ENCODE measurements at places on chromosomes 12 and 14. TPM values are rescaled to one million over a fixed set of nuclear protein-coding genes. Genes with fewer than 3 reads are reported as not detected.
A peak's percentile ranks its signal among the peaks of the same experiment; 100 is the strongest.

DNA sequence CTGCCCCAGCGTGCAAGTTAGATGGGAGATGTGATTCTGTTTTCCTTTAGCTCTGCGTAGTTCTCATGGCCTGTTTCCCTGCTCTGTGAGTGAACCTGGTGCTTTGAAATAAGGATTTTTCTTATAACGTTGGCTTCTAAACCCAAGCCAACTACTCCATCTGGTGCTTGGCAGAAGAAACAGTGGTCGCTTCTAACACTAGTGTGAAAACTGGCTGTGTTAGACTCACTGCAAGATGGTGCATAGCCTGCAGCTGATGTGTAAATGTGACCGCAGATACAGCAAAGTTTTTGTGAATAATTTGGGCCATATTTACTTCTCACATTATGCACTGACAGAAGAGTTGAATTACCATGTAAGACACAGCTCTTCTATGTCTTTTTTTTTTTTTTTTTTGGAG is 12.2 kb downstream of the GTF2H3 start:
- ATAC-seq: no peak
- no peaks in the 10 kb centered on the region for H3K27me3 ChIP-seq
- no peak overlapping the region for H3K27ac ChIP-seq
- H3K36me3 ChIP-seq: peaks cover 99% of the 10 kb centered on the region
- H3K4me1 ChIP-seq: no peaks in the 10 kb centered on the region

DNA sequence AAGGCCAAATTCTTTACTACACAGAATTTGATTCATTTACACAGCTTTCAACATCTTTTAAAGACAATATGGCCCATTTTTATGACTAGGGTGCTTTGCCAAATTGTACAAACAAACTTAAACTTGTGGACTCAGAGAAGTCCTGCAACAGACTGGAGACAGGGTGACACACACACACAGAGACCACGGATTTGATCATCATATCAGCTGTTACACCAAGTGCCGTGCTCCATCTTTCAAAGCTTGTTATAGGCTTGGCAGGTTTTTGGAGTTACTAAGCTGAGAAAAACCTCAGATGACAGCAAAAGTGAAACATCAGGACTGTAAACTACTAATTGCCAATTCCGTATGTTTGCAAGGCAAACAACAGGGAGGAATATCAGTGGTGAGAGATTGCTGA is 811.7 kb downstream of the GALC start:
- H3K4me3 ChIP-seq: no peak overlapping the region
- H3K36me3 ChIP-seq: no peaks in the 10 kb centered on the region
- ATAC-seq: no peak
- no peaks in the 10 kb centered on the region for H3K27me3 ChIP-seq

DNA sequence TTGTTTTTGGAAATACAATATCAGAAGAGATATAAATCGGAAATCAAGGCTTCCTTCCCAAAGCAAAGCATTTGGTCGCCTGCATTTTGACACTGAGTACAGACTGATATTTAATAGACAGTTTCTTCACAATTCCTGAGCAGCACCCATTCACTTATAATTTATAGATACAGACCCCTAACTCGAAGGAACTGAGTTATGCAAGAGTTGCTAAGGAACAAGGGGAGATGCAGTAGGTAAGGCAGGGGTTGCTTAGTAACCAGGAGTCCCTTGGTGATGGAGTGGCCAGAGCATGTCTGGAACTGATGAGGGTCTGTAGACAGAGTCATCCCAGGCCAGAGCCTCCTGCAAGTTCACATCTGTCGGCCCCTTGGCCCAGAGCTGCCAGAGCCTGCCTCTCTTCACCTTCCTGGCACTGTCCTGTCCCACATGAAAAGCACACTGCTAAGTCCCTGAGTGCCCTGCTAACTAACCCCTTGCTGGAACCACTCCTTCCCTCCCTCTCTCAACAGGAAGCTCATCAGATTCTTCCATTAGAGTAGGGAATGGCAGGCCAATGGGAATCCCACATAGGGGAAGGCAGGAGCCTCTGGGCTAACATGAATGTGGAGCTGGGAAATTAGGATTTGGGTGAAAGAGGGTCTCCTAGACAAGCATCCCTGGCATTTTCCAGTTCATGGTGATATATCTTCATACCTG is 3.6 kb upstream of the DHRS2 start:
- peaks cover 6% of the 10 kb centered on the region for H3K4me1 ChIP-seq
- no peak for ATAC-seq
- peak overlapping the region; percentile 59 for H3K4me3 ChIP-seq
- no peaks in the 10 kb centered on the region for H3K36me3 ChIP-seq
- peak overlapping the region; percentile 34 for H3K27ac ChIP-seq
- peaks cover 4% of the 10 kb centered on the region for H3K27me3 ChIP-seq

Gene CRIP1
- 271 TPM for total RNA-seq

Gene STK38L
- 21.0 TPM for total RNA-seq

DNA sequence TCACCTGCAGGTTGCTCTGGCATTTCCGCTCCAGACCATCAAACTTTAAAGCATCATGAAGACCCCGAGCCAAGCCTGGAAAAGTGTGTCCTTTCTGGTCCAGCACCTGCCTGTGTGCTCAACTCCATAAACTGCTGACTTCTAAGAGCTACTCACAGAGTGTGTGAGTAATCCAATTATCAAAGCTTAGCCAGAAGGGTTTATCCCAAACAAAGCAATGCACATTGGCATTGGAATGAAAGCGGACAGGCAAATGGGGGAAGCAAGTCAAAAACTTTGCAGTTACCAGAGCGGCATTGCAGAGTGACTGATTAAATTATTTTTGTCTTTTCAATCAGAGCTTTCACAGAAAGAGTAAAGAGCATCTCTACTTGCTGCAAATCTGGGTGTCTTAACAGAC is 1262.4 kb upstream of the SEL1L start:
- H3K27me3 ChIP-seq: no peaks in the 10 kb centered on the region
- no peaks in the 10 kb centered on the region for H3K4me1 ChIP-seq
- no peaks in the 10 kb centered on the region for H3K36me3 ChIP-seq
- H3K27ac ChIP-seq: no peak overlapping the region

DNA sequence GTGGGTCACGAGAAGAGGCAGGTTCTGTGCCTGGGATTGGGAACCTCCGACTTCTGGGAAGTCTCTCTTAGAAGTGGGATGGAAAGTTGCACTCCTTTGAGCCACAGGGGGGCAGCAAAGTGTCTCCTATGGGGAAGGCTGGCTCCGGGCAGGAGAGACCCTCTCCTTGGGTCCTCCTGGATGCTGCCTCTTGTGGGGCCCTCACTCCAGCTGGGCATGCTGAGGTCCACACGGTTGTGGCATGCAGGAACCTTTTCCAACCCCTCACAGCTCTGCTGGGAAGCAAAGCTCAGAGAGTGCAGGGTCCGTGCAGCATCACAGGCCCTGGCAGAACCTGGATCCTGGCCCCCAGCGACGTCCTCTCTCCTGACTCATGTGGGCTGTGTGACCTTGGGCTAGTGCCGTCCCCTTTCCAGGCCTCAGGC is 17.4 kb downstream of the SDSL start:
- no peak overlapping the region for H3K27ac ChIP-seq
- H3K4me1 ChIP-seq: no peaks in the 10 kb centered on the region
- no peak overlapping the region for H3K4me3 ChIP-seq

GRCh38 chr14:64692189-64692985 is 11.8 kb upstream of the PLEKHG3 start:
- no peak overlapping the region for H3K27ac ChIP-seq
- no peak overlapping the region for H3K4me3 ChIP-seq
- ATAC-seq: no peak
- no peaks in the 10 kb centered on the region for H3K36me3 ChIP-seq
- peaks cover 14% of the 10 kb centered on the region for H3K4me1 ChIP-seq

Gene RTL1
- total RNA-seq: not detected

DNA sequence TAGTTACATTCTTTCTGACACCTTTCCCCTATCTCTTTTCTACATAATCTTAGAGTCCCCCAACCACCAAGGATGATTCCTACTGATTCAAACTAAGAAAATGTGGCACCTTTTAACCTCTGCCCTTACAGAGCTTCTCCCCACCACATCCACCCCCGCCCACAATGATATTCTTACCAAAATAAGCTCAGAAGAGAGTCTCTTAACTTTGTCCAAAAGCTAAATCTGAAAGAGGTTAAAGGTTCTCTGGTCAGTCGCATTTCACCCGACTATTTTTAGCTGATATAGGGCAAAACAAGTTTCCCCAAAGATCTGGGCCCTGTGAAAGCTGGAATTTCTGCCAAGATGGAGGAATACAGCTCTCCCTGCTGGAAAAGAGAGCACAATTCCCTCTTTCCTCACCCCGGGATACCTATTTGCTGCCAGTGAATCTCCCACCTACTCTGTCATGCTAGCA is 128.6 kb downstream of the ZFP36L1 start:
- peaks cover 41% of the 10 kb centered on the region for H3K4me1 ChIP-seq
- H3K4me3 ChIP-seq: peak overlapping the region; percentile 66
- ATAC-seq: peak; percentile 79
- no peaks in the 10 kb centered on the region for H3K27me3 ChIP-seq
- no peaks in the 10 kb centered on the region for H3K36me3 ChIP-seq

Gene SOCS2
- 36.6 TPM for total RNA-seq

DNA sequence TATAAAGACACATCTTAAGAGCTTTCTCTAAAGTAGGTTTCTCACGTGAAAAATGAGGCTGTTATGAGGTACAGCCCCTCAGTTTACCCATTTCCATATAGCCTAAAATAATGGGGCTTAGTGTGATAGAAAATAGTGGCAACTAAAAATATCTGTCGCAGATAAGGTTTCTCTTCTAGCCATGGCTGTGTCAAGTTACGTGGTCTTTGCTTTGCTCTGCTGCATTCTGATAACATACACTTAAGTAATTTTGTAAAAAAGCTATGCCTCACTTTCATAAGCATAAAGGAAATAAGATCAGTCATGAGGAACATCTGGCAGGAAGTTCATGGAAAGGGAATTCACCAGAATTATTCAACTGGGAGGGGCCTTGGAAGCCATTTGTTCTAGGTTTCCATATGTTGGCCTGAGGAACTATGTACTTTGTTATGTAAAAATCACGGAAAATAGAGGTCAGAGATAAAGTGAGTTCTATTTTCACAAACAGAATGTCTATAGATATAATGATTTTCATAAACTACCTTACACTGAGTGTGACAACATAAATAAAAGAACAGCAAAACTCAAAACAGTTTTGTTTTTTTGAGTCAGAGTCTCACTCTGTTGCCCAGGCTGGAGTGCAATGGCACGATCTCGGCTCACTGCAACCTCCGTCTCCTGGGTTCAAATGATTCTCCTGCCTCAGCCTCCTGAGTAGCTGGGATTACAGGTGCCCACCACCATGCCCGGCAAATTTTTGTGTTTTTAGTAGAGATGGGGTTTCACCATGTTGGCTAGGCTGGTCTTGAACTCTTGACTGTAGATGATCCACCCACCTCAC is 195.6 kb upstream of the KRR1 start:
- no peaks in the 10 kb centered on the region for H3K36me3 ChIP-seq
- no peak for ATAC-seq
- H3K27me3 ChIP-seq: peaks cover 3% of the 10 kb centered on the region

Gene INSM2
- not detected for total RNA-seq

DNA sequence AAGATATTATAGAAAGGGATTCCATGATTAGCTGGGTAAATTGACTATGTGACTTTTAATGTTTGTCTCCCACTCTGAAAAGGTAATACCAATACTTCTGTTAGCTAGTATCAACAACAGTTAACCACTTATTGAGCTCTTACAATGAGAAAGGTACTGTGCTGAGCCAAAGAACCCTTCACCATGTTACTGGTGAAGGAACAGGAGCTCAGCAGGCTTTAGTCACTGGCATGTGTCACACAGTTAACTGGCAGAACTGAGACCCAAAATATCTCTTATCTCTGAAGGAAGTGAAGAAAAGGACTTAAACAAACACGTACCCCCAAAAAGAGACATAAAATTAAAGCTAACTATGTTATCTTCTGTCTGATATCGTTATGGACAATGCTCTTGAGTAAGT is 170.6 kb downstream of the MED13L start:
- H3K4me3 ChIP-seq: no peak overlapping the region
- peaks cover 36% of the 10 kb centered on the region for H3K36me3 ChIP-seq
- H3K4me1 ChIP-seq: peaks cover 4% of the 10 kb centered on the region
- no peak overlapping the region for H3K27ac ChIP-seq

Gene MDP1
- 4.0 TPM for total RNA-seq

- no peak overlapping the region for H3K4me3 ChIP-seq
- H3K27me3 ChIP-seq: no peaks in the 10 kb centered on the region
- peak overlapping the region; percentile 20 for H3K27ac ChIP-seq
- H3K4me1 ChIP-seq: no peaks in the 10 kb centered on the region
- no peak for ATAC-seq
Observed at GRCh38 chr14:90924621-90925340, 108.6 kb upstream of the TTC7B start.

Gene FAM222A
- total RNA-seq: 0.63 TPM

DNA sequence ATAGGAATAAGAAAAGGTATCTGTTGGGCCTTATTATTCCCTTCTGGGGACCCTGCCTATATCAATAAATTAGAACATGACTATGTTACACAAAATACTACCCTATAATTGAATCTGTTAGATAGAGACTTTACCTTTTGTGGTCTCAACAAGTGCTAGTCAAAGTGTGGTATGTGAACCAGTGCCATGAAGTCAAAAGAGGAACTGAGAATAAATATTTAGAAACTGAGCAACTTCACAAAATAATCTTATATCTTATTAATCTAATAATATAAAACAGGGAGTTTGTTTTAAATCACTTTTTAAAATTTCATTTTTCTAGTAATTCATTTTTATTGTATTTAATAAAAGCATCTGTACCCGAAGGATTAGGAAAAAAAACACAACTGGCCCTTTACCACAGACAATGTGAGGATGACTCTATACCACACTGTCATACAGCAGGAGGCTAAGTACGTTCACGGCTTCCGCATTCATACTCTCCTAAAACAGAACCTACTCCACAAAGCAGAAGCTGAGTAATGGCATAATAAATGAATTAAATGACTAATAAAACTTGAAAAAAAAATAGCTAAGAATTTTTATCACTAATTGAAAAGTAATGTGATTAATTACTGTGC is 42.1 kb downstream of the SEC23A start:
- no peak overlapping the region for H3K4me3 ChIP-seq
- no peak for ATAC-seq
- H3K36me3 ChIP-seq: peaks cover 100% of the 10 kb centered on the region
- H3K27ac ChIP-seq: no peak overlapping the region
